Mesenchymal stem cell (in vitro differentiated cells and primary cell): ENCODE measurements at places on chromosomes 3 and 15.
A peak's percentile ranks its signal among the peaks of the same experiment; 100 is the strongest.

DNA sequence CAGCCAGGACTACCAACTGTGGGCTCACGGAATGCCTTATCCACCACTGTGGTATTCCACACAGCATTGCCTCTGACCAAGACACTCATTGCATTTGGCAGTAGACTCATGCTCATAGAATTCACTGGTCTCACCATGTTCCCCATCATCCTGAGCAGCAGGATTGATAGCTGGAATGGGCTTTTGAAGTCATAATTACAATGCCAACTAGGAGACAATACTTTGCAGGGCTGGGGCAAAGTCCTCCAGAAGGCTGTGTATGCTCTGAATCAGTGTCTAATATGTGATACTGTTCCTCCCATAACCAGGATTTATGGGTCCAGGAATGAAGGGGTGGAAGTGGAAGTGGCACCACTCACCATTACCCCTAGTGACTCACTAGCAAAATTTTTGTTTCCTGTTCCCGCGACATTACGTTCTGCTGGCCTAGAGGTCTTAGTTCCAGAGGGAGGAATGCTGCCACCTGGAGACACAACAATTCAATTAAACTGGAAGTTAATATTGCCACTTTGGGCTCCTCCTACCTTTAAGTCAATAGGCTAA, 58.6 kb upstream of the CCDC80 start:
- H3K27ac ChIP-seq, result no peak overlapping the region
- DNase-seq, result peak; percentile 28
- H3K27me3 ChIP-seq, result no peaks in the 10 kb centered on the region
- no peaks in the 10 kb centered on the region for H3K36me3 ChIP-seq
- H3K4me1 ChIP-seq, result no peaks in the 10 kb centered on the region
- H3K4me3 ChIP-seq, result no peak overlapping the region

DNA sequence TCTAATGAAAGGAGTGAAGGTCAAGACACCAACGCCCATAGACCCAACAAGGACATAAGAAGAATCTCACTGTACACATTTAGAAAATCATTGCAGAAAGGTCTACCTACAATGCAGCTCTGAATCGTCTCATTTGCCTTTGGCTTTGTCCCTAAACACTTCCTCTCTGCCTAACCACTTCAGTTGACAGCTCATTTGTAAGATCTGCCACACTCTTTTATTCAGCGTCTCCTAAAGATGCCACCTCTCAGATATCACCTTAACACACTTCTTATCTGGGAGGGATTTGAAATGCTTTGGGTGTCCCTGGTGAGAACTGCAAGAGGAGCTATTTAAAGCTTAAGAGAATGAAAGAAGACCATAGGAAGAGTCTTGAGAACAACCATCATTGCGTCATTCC, 38.7 kb downstream of the RAB27A start:
- H3K27ac ChIP-seq, result no peak overlapping the region
- no peak overlapping the region for H3K4me3 ChIP-seq
- H3K27me3 ChIP-seq, result no peaks in the 10 kb centered on the region
- H3K36me3 ChIP-seq, result no peaks in the 10 kb centered on the region

GRCh38 chr3:177596248-177596815, 399.1 kb upstream of the TBL1XR1 start:
- H3K36me3 ChIP-seq, result no peaks in the 10 kb centered on the region
- no peak for DNase-seq
- peaks cover 7% of the 10 kb centered on the region for H3K4me1 ChIP-seq
- H3K4me3 ChIP-seq, result no peak overlapping the region
- H3K27me3 ChIP-seq, result no peaks in the 10 kb centered on the region

- peaks cover 19% of the 10 kb centered on the region for H3K27me3 ChIP-seq
- no peak overlapping the region for H3K27ac ChIP-seq
- H3K4me3 ChIP-seq, result no peak overlapping the region
- H3K36me3 ChIP-seq, result no peaks in the 10 kb centered on the region
Observed at GRCh38 chr3:197368821-197369220, 70.4 kb upstream of the DLG1 start.

DNA sequence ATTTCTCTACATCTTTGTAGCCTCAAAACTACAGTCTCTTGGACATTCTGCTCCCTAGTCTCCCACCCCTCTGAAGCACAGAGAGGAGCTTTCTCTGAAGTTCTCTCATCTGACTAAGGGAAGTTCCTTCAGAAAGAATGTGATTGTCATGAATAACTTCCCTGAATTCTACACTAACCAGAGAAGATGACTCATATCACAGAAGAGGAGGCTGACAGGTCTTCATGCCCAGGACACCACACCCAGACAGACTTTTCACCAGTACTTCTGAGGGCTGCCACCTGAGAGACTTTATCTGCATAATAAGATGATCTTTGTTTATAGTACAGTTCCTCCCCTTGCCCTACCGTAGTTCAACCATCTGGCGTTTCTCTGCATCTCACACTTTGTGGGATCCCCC, 52.8 kb downstream of the CDIN1 start:
- no peaks in the 10 kb centered on the region for H3K27me3 ChIP-seq
- peaks cover 2% of the 10 kb centered on the region for H3K4me1 ChIP-seq
- H3K27ac ChIP-seq, result no peak overlapping the region
- H3K36me3 ChIP-seq, result no peaks in the 10 kb centered on the region

- H3K4me3 ChIP-seq, result no peak overlapping the region
- H3K27me3 ChIP-seq, result no peaks in the 10 kb centered on the region
- no peak overlapping the region for H3K27ac ChIP-seq
- peaks cover 3% of the 10 kb centered on the region for H3K4me1 ChIP-seq
Observed at GRCh38 chr3:67460841-67461510, 193.4 kb downstream of the SUCLG2 start.

DNA sequence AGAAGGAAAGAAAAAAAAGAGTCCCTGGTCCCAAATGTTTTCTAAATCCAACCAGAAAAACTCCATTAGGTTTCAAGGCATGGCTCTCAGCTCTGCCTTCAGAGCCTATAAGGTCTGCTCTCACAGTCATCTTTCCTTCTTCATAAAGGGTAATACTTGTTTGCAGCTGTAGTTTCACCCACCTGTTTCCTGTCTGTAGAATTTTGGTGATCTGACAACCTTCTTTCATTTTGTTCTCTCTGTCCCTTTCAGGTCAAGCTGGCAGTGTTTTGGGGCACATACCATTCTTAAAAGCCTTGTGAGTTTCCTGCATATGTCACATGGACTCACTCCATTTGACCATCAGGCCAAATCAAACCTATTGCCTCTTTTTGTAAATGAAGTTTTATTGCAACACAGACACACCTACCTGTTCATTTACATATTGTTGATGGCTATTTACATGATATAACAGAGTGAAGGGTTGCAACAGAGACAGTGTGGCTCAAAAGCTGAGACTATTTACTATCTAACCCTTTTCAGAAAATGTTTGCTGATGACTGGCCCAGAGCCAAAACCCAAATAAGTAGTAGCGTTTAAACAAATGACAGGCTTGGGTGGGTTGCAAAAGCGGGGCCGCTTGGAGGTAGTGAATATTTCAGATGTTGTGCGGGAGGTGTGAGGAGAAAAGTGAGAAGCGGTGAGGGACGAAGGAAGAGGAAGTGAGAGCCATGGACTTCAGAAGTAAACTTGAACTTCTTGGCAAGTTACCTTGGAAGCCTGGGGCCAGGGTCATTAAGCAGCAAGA, 292.7 kb upstream of the PROK2 start:
- H3K36me3 ChIP-seq, result no peaks in the 10 kb centered on the region
- no peak overlapping the region for H3K27ac ChIP-seq
- no peak for DNase-seq
- H3K27me3 ChIP-seq, result no peaks in the 10 kb centered on the region

DNA sequence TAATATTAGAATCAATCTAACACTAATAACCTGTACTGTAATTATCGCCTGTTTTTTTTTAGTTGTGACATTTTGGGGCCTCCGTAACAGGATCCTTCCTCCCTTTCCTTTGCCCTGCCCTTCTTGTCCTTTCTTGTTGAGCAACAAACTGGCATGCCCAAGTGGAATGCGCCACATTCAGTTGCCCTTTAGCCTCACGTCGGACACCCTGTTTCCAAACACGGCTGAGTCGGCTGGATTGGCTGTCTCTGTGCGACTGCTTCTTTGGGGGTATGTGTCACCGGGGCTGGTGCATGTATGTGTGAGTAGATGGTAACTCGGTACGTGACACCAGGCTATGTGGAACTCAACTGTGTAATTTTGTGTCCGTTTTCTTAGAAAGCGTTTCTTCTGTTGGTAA, 24.1 kb downstream of the TRAK1 start:
- H3K27me3 ChIP-seq, result no peaks in the 10 kb centered on the region
- H3K27ac ChIP-seq, result no peak overlapping the region
- DNase-seq, result no peak
- no peaks in the 10 kb centered on the region for H3K36me3 ChIP-seq

GRCh38 chr3:184348057-184348382, 10.6 kb downstream of the FAM131A start:
- H3K27me3 ChIP-seq, result no peaks in the 10 kb centered on the region
- H3K36me3 ChIP-seq, result peaks cover 34% of the 10 kb centered on the region
- no peak for DNase-seq
- no peak overlapping the region for H3K4me3 ChIP-seq
- H3K27ac ChIP-seq, result peak overlapping the region; percentile 2

DNA sequence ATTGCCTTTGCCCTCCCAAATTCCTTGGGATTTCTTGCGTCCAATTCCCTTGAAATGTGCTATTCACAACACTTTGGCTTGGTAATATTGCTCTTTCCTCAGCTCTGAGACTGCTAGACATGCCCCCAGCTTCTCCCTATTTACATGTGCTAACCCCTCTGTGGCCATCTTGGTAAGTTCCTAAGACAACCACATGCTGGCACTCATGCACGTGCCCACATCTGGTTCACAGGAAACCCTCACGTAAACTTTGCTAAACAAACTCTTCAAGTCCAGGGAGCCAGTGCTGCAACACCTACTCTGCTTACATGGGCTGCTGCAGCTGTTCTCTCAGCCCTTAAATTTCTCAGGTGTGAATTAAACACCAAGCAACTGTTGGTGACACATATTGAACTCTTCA, 121.8 kb downstream of the ADAMTSL3 start:
- no peak overlapping the region for H3K4me3 ChIP-seq
- H3K36me3 ChIP-seq, result no peaks in the 10 kb centered on the region
- no peak for DNase-seq
- no peaks in the 10 kb centered on the region for H3K4me1 ChIP-seq
- no peak overlapping the region for H3K27ac ChIP-seq

GRCh38 chr3:14787630-14788029, 31.1 kb upstream of the FGD5 start:
- H3K27me3 ChIP-seq, result peaks cover 63% of the 10 kb centered on the region
- no peaks in the 10 kb centered on the region for H3K4me1 ChIP-seq
- no peak overlapping the region for H3K27ac ChIP-seq
- DNase-seq, result no peak
- no peaks in the 10 kb centered on the region for H3K36me3 ChIP-seq
- H3K4me3 ChIP-seq, result no peak overlapping the region

- no peaks in the 10 kb centered on the region for H3K27me3 ChIP-seq
- H3K36me3 ChIP-seq, result no peaks in the 10 kb centered on the region
- no peak for DNase-seq
- no peak overlapping the region for H3K4me3 ChIP-seq
- H3K27ac ChIP-seq, result no peak overlapping the region
Observed at GRCh38 chr15:91318516-91318915, 218.5 kb downstream of the SV2B start.

GRCh38 chr3:170470063-170471016, 51.7 kb downstream of the CLDN11 start:
- H3K27me3 ChIP-seq, result no peaks in the 10 kb centered on the region
- peak; percentile 59 for DNase-seq
- H3K4me3 ChIP-seq, result no peak overlapping the region

DNA sequence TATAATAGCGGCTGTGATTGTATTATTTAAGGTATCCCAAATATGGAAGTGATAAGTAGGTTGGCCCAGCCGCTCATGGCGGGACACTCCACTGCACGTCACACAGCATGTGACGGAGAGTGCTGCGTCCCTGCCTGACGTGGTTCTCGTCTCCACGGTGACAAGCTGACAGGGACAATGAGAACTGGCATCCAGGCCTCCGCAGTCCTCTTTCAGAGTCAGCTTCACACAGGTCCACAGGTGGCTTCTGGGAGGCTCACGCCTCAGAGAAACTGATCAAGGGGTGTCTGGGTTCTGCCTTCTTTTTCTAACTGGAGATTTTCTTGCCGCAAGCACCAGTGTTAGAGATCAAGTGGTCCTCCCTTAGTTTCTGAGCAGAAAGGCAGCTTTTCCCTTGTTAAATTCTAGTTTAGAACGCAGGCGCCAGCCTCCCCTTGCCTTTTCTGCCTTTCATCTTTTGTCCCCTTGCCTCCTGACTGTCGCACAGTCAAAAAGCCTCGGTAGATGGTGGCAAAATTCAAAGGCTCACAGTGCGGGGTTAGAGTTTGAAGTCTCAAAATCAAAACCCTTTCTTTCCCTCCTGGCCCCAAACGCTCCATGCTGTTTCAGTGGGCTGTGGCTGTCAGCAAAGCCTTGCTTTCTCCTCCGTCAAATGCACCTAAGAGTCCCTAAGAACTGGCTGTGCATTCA, 120.9 kb downstream of the ATP10A start:
- no peak for DNase-seq
- no peak overlapping the region for H3K27ac ChIP-seq
- H3K4me1 ChIP-seq, result peaks cover 9% of the 10 kb centered on the region
- no peaks in the 10 kb centered on the region for H3K36me3 ChIP-seq
- no peaks in the 10 kb centered on the region for H3K27me3 ChIP-seq

DNA sequence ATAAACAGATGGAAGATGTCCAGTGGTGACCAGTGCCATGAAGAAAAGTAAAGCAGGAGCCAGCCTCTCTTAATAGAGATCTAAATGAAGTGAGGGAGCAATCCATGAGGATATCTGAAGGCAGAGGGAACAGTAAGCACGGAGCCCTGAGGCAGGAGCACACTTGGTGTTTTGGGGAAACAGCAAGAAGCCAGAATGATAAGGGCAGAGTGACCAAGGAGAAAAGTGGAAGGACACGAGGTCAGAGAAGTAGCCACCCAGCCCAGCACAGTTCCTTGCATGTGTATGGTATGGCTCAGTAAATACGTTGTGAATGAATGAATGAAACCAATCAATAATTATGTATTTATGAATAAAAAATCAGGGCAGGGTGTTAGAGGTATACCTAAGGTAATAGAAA, 11.6 kb downstream of the KLHL18 start:
- H3K4me3 ChIP-seq, result no peak overlapping the region
- no peak overlapping the region for H3K27ac ChIP-seq
- H3K27me3 ChIP-seq, result no peaks in the 10 kb centered on the region
- DNase-seq, result no peak
- no peaks in the 10 kb centered on the region for H3K36me3 ChIP-seq

DNA sequence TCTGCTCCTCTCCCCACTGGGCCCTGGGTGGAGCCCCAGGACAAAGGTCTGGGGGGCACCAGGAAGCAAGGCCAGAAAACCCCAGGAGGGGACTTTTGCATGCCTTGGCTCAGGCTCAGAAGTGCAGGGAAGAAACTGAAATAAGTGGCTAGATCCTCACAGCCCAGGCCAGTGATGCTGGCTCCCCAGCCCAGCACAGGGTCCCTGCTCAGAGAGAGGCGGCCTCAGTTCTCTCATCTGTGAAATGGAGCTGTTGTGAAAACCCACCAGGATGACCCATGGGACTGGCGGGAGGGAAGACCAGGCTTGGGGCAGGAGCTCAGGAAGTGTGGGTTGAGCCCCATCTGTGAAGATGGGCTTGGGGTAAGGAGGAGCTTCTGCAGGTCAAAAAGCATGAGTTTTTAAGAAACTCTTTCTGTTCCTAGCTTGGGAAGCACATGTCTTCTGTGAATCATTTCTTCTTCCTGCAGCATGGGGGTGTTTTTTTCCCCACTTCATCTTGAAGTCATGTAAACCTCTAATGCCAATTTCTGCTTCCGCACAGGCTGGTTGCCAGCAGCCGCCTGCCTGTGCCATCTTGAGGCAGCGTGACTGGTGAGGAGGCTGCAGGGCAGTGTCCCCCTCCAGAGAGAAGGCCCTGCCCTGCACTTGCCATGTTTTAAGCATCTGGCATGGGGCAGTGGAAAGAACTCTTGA, 118.6 kb downstream of the SMAD6 start:
- H3K27me3 ChIP-seq, result no peaks in the 10 kb centered on the region
- H3K4me3 ChIP-seq, result no peak overlapping the region
- no peaks in the 10 kb centered on the region for H3K36me3 ChIP-seq
- peaks cover 9% of the 10 kb centered on the region for H3K4me1 ChIP-seq
